ENCODE measurements at places on chromosomes 1 and 21.

- DNase-seq = no peak
Measured at GRCh38 chr1:186882372-186883134, 53.8 kb downstream of the PLA2G4A start.

GRCh38 chr1:207903767-207904166, 7.2 kb downstream of the CD34 start:
- peak; percentile 24 for DNase-seq

- no peak for DNase-seq
Measured at GRCh38 chr1:183188240-183188639, 2.2 kb downstream of the LAMC2 start.

- no peak for DNase-seq
Measured at GRCh38 chr1:74193908-74194307, 4.1 kb downstream of the LRRIQ3 start.

GRCh38 chr1:215482079-215482478, 85.0 kb upstream of the KCTD3 start:
- no peak for DNase-seq

GRCh38 chr21:42570362-42570761, 56.7 kb downstream of the SLC37A1 start:
- no peak for DNase-seq

GRCh38 chr1:183694066-183694465, 41.0 kb upstream of the APOBEC4 start:
- no peak for DNase-seq

- no peak for DNase-seq
Measured at GRCh38 chr1:18924221-18924691, 21.9 kb upstream of the ALDH4A1 start.

DNA sequence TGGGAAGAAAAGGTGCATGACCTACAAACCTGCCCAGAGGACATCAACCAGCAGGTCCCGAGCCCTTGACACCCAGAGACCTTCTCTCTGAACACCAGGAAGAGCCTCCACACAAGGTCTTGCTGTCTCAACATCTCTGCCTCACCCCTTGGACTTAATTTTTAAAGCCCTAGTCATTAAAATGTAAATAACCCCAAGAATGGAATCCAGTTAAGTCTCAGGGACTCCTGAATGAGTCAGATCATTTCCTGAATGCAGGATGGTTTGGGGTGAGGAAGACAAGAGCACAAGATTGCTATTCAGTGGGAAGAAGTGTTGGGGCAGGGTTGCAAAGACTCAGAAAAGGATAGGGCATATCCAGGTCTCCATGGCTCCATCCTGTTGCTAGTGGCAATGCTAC, 17.8 kb upstream of the GRIK3 start:
- no peak for DNase-seq
